ENCODE measurements at places on chromosomes 11 and 22. TPM values are rescaled to one million over a fixed set of nuclear protein-coding genes. Genes with fewer than 3 reads are reported as not detected.

- no peak for DNase-seq
Observed at GRCh38 chr11:114311946-114312345, 15.7 kb downstream of the NNMT start.

- DNase-seq: no peak
Observed at GRCh38 chr11:33982661-33983060, 68.9 kb upstream of the CAPRIN1 start.

GRCh38 chr11:2652333-2653197, 47.2 kb downstream of the KCNQ1OT1 start:
- no peak for DNase-seq

DNA sequence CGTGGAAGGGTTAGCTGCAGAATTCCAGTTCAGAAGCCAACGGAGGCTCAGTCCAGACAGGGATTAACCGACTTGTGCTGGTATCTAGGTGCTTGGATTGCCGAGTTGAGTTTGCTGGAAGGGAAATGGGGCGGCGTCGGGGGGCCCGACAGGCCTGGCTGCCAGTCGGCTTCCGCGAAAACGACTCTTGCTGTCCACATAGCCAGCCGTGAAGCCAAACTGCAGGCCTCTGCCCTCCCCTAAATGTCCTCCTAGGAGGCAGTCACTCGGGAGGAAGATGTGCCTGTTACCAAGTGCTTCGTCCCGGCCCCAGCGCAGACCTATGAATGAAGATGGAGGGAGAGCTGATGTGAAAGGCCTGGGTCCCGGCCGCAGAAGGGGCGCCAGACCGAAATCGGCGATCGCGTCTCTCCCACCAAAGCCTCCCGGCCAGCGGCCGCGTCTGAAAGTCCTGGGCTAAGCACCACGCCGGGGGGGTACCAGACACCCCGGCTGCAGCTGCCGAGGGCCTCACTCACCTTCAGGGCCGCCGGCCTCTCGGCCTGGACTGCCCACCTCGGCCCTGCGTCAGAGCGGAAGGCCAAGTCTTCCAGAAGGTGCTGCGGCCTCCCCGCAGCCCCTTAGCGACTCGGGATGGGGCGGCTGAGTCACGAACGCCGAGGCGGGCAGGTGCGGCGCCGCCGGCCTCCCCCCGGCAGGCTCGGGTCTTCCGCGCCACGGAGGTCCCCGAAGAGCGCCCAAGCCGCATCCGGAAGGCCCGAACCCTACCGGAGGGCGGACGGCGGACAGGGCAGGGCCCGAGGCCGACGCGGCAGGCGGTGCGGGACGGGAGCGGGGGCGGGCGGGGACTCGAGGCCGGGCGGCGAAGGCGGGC, 7.5 kb downstream of the DPAGT1 start:
- DNase-seq: no peak

GRCh38 chr22:39518996-39519680, 1.2 kb upstream of the ATF4 start:
- no peak for DNase-seq

ZNF70 gene
- total RNA-seq: 5.2 TPM

DNA sequence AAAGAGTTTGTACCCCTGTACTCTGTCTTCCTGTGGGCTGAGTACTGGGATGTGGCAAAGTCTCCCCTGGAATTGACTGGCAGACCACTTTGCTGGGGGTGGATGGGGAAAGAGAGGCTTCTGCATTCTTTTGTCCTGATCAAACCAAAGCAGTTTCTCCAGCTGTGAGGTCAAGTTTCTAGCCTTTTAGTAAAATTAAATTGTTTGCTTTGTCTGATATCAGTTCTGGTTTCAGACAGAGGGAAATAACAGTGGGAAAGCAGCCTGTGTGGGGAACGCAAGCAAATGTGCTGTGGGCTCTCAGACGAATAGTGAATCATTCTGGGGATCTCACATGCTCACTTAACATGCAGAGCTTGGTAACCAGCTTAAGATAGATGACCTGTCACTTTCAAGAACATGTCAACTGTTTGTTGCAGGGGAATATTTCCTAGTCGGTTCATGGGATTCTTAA, 151.6 kb downstream of the FAT3 start:
- DNase-seq: no peak

HBG1 gene
- total RNA-seq: not detected

DNA sequence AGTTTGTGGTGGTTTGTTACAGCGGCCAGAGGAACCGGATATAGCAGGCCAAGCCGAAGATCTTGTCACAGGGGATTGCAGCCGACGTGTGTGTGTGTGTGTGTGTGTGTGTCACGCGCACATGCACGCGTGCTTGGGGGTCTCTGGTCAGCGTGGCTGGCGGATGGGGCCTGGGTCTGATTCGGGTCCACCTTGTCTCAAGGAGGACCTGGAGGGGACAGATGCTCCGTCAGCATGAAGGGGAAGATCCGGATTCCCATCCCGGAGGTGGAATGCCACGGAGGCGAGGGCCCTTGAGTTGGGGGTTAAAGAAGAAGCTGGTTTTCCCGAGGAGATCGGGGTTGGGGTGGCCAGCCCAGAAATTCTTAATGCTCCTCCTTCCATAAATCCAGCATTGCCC, 1237.8 kb downstream of the BRD1 start:
- DNase-seq: no peak

TYR gene
- not detected for total RNA-seq

DNA sequence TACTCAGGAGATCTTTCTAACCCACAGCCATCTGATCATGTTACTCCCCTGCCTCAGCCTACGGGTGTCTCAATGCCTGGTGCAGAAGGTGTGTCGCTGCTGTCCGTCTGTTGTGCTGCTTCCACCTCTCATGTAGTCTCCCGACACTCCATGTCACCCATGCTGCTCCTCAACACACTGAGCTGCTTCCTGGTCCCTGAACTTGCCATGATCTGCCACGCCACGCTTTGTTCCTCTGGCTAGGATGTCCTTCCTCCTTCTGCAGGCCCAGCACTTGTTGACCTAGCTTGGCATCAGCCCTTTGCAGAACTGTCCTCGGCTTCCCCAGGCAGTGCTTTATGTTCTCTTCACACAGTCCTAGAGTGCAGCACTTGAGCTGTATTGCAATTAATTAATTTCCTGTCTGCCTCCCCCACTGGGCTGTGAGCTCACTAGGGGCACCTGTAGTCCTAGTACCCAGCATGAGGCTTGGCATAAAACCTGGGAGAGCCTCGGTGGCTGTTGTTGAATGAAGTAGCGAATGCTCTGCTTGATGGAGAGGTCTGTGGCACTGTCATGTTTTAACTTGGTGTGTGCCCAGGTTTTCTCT, 9.5 kb downstream of the GTPBP1 start:
- no peak for DNase-seq

CCDC157 gene
- total RNA-seq: 7.0 TPM

DNA sequence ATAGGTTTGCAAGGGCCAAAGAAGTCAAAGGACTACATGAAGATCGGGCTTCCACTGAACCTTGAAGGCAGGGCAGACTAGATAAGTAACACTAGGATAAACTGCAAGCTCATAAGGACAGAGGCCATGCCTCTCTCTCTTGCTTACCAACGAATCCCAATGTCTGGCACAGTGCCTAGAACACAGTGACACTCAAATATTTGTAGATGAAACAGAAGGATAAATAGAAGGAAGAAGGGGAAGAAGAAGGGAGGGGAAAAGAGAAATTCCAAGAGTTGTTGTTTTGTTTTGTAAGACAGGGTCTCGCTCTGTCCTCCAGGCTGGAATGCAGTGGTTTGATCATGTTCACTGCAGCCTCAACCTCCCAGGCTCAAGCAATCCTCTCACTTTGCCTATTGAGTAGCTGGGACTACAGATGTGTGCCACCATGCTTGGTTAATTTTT, 26.9 kb downstream of the SIK3 start:
- DNase-seq: no peak

- peak; percentile 62 for DNase-seq
Observed at GRCh38 chr11:1073261-1073724, 1.4 kb upstream of the MUC2 start.

GRCh38 chr11:70458736-70459135, 60.4 kb downstream of the CTTN start:
- DNase-seq: no peak

SCGB1D2 gene
- total RNA-seq: not detected

GRCh38 chr11:27447288-27448183, 25.1 kb downstream of the LGR4 start:
- no peak for DNase-seq

KDM4E gene
- not detected for total RNA-seq

CSF2RB gene
- 6.0 TPM for total RNA-seq

DNA sequence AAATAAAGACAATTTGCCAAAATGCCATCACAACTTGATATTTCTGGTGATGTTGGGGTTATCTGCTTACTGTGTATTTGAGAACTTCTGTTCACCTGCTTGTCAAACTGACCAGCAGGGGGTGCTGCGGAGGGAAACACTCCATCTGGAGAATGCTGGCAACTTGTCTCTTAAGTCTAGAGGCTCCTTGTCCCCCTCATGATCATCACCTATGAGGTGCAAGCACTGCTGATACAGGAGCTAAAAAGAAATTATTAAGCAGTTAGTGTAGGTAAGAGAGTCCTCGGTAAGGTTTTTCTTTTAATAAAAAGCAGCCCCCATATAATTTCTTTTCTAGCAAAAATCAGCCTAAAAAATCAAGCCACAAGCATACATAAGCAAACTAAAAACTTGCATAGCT, 32.7 kb upstream of the GLYATL1B start:
- peak; percentile 80 for DNase-seq

- no peak for DNase-seq
Observed at GRCh38 chr22:35884529-35884928, 144.1 kb downstream of the RBFOX2 start.

DNA sequence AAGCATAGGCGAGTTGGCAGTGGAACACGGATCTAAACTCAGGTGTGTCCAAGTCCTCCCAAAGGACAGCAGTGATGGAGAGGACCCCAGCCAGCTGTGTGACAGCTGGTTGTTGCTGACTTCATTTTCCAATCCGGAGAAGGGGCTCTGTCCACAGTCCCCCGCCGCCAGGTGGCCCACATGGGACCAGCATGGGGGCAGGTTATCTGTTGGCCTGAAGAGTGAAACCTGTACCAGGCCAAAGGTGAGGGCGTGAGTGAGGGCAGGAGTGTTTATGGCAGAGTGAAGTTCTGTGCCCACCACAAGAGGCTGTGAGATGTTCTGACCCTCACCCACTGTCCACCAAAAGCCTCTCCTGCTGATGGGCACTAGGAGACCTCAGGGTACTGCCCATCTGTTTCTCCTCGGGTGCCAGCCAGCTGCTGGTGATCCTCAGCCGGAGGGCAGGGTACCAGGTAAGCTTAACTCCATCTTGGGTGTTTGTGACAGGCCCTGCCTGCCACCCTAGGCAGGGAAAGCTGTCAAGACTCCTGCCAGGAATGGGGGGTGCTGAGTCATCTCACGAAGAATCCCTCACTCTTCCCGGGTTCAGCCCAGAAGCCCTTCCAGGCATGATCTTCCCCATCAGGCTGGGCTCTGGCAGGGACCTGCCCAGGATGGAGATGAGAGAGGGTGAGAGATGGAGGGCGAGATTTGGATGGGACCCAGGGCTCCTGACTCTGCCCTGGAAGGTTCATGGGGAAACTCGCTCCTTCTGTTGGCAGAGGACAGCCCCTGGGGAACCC, 15.5 kb upstream of the TAB1 start:
- DNase-seq: no peak

- no peak for DNase-seq
Observed at GRCh38 chr22:50505776-50506610, 1.5 kb downstream of the LMF2 start.

GRCh38 chr11:88131764-88132470, 43.3 kb downstream of the RAB38 start:
- no peak for DNase-seq

- no peak for DNase-seq
Observed at GRCh38 chr11:100791860-100792259, 104.8 kb downstream of the ARHGAP42 start.

DNA sequence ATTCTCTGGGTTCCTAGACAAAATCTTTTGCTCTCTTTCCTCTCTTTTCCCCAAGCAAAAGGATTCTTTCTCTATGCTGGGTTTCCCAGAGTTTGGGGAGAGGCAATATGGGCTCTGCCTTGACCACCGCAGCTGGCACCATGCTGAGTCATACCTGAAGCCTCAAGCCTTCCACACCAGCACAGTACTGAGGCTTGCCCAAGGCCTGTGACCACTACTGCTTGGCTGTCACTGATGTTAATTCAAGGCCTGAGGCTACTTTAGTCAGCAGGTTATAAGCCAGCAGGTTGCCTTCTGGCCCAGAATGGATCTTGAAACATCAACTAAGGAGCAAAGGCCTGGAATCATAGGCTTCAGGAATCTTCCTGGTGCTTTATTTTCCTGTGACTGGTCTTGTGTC, 185.3 kb downstream of the DYNC2H1 start:
- no peak for DNase-seq

GRCh38 chr11:69393865-69394233, 87.6 kb upstream of the LINC01488 start:
- no peak for DNase-seq

DNA sequence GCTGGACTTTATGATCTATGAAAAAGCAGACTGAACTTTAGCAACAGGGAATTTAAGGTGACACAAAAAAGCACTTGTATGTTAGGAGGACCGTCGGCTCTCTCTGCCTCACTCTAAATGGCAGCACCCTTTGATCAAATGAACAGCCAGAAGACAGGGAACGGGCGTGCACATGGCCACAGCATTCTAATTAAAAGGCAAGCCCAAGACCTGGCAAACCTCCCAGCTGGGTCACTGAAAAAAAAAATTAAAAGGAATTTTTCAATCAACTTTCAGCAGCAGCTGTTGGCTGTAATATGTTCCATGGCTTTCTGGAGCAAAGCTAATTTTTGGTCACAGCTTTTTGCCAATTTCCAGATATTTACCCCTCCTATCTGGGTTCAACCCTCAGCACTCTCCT, 116.5 kb downstream of the C11orf58 start:
- DNase-seq: no peak

DNA sequence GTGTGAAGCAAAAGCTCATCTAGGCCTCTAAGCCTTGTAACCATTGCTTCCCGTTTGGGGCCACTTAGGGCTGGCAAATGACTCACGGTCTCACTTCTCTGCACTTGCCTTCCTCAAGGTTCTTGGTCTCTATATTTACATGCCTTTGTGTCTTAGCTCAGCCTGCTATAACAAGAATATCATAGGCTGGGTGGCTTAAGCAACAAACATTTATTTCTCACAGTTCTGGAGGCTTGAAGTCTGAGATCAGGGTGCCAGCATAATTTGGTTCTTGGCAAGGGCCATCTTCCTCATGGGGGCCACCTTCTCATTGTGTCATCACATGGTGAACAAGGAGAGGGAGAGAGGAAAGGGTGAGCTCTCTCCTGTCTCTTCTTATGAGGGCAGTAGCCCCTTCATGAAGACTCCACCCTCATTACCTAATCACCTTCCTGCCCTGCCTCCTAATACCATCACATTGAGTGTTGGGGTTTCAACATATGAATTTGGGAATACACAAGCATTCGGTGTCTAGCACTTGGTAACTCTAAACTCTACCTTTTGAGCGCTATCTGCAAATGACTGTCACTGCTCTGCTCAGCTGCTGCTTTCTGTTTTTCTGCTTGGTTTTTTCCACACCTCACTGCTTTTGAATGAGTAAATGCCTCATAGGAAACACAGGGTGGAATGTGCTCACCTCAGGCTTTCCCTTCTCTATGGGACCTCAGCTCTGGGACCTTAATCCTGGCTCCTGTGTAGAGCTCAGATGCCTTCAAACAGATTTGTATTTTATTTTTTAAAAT, 16.2 kb upstream of the ME3 start:
- DNase-seq: peak; percentile 74

TMEM121B gene
- 0.11 TPM for total RNA-seq
